Activated naive CD8-positive, alpha-beta T cell treated with anti-CD3 and anti-CD28 coated beads for 36 hours (primary cell): ENCODE measurements at places on chromosomes 5 and 9.

DNA sequence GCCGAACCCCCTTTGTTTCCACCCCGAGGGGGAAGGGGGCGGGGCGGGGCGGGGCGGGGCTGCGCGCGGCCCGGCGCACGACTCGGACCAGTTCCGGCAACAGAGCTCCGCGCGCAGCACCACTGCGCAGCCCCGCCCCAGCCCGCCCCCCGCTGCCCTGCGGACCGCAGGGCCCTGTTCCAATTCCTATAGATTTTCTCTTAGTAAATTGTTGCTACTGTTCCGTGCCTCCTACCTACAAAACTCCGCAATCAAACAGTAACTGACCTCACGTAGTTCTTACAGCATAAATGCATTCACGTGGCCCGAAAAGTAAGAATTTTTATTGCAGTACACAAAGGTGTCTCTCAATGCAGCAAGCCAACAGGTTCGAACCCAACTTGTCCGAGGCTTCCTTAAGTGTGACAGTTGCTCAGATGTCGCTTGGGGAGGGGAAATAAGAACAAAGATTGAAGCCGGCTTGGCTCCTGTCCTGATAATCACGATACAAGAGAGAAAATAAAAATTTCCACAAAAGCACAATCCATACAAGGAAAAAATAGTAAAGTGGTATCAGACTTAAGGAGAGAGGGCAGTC, 1.2 kb upstream of the RNF38 start:
- no peak for DNase-seq

DNA sequence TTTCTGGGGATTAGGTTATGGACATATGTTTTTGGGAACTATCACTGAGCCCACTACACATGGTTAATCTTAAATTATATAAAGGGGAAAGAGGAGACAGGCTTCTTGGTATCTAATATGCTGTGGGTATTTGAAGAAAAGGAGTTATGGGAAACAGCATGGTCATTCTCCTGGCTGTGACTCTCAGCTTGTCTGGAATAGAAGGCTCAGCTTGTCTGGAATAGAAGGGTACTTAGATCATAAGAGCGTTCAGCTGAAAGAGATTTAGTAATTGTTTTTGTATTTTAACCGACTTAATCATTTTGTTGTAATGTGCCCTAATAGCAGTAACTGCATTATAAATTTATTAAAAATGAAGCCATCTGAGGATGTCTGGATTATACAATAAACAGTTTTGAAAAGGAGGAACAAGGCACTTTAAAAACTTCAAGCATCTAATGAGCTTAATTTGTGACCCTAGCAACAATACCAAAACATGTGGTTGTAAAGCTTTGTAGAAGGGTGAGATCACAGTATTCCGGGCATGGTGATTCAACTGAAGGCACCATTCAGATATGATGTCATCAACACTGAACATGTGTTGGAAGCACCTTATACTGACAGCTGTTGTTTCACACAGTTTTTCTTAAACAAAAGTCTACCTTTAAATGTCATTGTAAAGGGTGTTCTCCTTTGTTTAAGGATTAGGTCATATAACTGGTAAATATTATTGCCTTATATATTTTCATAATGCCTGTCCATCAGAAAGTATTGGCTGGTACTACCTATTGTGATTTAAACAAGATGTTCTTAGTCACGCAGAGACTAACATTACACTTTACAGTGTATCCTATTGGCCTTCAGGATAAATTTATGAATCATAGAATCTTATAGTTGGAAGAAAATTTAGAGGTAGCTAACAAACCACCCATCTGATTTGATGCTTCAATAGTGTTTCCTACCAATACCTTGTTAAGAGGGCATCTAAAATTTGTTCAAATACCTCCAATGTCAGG, 2174.1 kb upstream of the WWC1 start:
- DNase-seq = no peak

GRCh38 chr5:124922255-124922975, 176.0 kb upstream of the ZNF608 start:
- no peak for DNase-seq

GRCh38 chr9:72982146-72982799, 29.4 kb upstream of the ALDH1A1 start:
- no peak for DNase-seq

DNA sequence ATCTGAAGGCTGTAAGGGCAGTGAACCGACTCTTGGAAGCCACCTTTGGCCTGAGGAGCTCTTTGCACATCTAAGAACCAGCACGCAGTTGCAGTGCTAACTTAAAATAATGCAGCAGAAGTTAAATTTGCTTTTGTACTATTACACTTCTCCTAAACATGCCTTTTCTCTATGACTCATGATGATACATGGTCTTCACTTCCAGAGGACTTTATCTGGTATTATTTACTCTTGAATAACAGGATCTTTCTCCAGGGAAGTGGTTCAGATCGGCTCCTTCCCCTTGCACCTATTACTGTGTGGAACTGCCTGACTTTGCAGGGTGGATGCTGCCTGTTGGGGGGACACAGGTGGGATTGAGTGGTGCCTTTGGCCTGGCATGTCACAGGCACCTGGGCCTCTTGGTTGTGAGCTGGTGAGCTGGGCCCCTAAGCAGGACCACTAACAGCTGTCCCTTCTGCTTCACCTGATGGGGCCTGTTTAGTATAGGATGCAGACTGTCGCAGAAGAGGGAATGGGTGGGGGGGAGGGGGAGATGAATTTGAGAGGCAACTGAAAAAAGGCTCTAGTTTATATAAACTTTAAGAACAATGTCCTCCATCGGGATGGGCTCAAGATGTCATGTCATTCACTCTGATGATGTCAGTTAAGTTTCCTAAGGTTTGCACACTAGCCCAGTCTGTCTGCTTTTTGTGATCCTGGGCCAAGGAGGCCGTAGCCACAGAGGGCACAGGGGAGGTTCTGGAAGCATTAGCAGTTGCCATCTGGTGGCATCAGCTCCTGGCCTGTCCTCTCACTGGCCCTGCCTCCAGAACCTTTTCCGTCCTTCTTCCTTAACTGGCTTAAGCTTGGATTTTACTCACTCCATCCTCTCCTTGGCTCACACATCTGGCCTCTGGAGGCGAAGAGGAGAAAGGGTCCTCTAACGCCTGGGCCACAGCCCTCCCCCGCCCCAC, 33.9 kb upstream of the GABBR2 start:
- no peak for DNase-seq

GRCh38 chr9:97440160-97440559, 28.3 kb downstream of the TDRD7 start:
- DNase-seq = no peak

GRCh38 chr5:98639274-98639673, 134.2 kb upstream of the RGMB start:
- no peak for DNase-seq
